ENCODE measurements at places on chromosomes 2 and 18.
A peak's percentile ranks its signal among the peaks of the same experiment; 100 is the strongest.

DNA sequence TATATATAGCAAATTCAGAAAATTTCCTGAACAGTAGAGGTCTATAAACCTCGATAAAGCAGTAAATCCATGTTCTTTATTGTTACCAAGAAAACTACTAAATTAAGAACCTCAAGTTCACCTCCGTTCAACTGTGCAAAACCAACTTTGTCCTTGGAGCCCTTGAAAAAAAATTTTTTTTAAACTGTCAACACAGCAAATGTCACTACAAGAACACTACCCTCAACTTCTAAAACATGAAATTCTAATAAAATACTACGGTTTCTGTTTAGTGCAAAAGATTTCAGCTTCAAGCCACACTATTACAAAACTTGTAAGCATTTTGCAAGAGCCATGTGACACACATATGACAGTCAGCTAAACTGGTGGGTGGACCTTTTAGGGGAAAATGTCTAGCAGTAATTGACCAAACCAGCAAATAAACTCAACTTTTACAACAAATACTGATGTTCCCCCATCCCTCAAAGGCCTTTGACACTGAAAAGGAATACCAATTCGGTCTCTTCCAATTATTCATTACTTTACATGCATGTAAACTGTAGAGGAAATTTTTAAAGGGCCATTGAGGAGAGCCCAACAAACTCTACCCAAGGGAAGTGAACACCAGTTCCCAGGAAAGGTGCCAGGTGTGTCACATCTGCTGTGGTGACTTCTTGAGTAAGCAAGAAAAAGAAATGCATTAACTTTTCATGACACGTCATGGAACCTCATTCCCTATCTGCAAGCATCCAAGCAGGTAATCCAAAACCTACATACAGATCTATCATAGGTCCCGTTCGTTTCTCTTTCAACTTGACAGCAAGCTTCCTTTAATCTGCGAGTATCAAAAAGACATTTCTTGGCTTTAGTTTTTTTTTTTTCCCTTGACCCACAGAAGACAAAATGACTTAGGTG is 1.4 kb downstream of the RAB1A start:
- H3K4me1 ChIP-seq, result peaks cover 35% of the 10 kb centered on the region
- H3K27me3 ChIP-seq, result no peaks in the 10 kb centered on the region
- H3K4me3 ChIP-seq, result peak overlapping the region; percentile 100
- peak overlapping the region; percentile 100 for H3K27ac ChIP-seq
- no peak for DNase-seq
- H3K36me3 ChIP-seq, result peaks cover 14% of the 10 kb centered on the region

DNA sequence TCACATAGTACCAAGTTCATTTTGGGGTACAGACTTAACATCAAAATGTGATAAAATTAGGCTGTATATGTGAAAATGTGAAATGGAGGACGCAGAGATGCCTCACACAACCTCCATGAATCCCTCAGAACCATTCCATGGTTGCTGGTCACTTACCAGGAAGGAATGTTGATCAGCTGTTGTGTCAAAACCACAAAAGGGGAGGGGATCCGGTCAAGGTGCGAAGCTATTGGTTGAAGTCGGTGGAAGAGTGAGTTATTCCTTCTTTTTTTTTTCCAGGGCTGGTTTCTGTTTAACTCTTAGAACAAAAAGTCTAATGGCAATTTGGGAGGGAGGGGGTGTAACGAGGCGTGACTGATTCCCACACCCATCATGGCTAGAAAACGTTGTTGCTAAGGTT is 32.3 kb upstream of the REG3A start:
- DNase-seq, result no peak
- H3K27ac ChIP-seq, result no peak overlapping the region
- no peak overlapping the region for H3K4me3 ChIP-seq
- no peaks in the 10 kb centered on the region for H3K4me1 ChIP-seq

GRCh38 chr2:36528274-36528673 is 69.7 kb downstream of the FEZ2 start:
- no peak overlapping the region for H3K4me3 ChIP-seq
- DNase-seq, result no peak
- no peaks in the 10 kb centered on the region for H3K27me3 ChIP-seq
- no peak overlapping the region for H3K27ac ChIP-seq
- peaks cover 9% of the 10 kb centered on the region for H3K4me1 ChIP-seq

DNA sequence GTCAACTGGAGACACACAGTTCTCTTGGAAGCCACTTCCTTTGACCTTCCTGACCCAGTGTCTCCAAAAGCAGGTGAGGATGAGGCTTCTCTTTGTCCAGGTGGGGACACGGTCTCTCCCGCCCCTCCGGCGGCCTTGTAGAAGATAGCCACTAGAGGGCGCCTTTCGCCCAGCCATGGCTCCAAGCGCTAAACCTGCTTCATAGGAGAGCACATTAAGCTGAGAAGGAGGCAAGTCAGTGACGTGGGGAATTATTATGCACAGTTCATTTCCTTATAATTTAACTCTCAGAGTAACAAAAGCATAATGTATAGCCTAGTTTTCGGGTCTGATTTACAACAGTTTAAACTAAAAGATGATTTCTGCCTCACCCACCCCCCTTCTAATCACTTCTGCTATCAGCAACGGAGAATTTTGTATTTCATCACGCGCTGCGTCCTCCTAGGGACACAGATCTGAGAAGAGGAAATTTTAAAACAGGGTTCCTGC is 208.7 kb downstream of the ICOS start:
- H3K27me3 ChIP-seq, result peaks cover 21% of the 10 kb centered on the region
- peaks cover 7% of the 10 kb centered on the region for H3K4me1 ChIP-seq
- peak; percentile 87 for DNase-seq

DNA sequence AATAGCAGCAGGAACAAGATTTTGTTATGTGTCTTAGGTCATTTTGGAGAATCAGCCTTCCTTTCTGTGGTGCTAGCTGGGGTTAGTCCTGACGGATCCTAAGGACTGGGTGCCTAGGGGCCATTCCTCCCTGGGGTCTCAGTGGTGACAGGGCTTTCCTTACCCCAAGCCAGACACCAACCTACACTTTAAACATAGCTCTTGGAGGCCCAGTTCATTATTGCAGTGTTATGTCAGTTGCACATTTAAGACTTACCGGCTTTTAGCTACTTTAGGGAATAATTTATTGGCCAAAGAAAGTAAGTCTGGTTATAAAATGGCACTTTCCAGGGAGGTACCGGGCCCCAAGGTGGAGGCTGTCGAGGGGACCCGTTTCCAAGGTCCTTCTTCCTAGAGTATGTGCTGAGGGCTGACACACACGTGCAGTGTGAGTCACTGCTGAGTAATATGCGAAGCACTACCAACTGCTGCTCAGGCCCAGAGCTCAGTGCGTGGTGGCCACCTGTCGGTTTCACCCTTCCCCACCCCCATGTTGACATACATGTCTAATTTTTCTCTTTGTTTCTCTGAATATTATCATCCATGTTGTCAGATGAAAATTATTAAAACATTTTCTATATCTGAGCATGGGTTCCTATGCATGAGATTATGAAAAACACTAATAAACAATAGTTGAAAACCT is 37.0 kb upstream of the GRHL1 start:
- no peak overlapping the region for H3K4me3 ChIP-seq
- no peak overlapping the region for H3K27ac ChIP-seq
- H3K36me3 ChIP-seq, result peaks cover 34% of the 10 kb centered on the region
- peak; percentile 28 for DNase-seq
- no peaks in the 10 kb centered on the region for H3K4me1 ChIP-seq
- no peaks in the 10 kb centered on the region for H3K27me3 ChIP-seq

GRCh38 chr18:35703043-35703688 is 121.6 kb downstream of the GALNT1 start:
- H3K4me3 ChIP-seq, result no peak overlapping the region
- H3K4me1 ChIP-seq, result no peaks in the 10 kb centered on the region
- H3K27me3 ChIP-seq, result no peaks in the 10 kb centered on the region
- no peak for DNase-seq
- H3K36me3 ChIP-seq, result peaks cover 2% of the 10 kb centered on the region

DNA sequence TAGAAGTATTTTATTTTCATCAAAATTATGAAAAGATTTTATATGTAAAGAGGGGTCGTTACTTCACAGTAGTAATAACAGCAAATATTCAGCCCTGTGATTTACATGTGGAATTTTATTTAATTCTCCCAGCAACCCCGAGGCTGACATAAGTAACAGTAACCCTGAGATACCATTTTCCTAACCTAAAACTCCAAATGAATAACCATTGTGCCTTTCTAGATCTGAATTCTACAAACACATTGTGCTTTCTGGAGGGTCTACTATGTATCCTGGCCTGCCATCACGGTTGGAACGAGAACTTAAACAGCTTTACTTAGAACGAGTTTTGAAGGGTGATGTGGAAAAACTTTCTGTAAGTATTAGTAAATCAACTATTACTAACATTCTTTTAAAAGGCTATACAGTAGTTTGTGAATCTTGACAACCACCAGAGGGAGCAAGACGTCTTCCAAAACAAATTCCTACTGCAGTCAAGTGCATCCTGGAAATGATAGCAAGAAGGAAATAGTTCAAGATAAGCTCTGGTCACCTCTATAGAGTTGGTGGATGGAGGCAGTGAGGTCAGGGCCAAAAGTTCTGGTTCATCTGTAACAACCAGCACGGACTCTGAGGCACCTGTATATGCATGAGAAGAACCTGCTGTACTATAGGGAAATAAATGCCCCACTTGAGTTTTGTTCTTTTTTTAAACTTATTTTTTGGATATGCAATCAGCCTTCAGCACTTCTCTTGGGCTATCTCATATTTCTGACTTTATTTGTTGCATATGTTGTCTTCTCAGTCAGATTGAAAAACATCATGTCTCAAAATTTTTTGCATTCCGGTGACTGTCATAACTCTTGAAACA is 37.4 kb downstream of the ACTR2 start:
- H3K36me3 ChIP-seq, result peaks cover 56% of the 10 kb centered on the region
- no peak overlapping the region for H3K27ac ChIP-seq
- peaks cover 7% of the 10 kb centered on the region for H3K4me1 ChIP-seq
- DNase-seq, result peak; percentile 25

- no peaks in the 10 kb centered on the region for H3K4me1 ChIP-seq
- no peaks in the 10 kb centered on the region for H3K36me3 ChIP-seq
- no peaks in the 10 kb centered on the region for H3K27me3 ChIP-seq
- H3K4me3 ChIP-seq, result no peak overlapping the region
Observed at GRCh38 chr2:1210352-1210751, 202.9 kb upstream of the TPO start.
